ENCODE measurements at places on chromosomes 5 and 9.

DNA sequence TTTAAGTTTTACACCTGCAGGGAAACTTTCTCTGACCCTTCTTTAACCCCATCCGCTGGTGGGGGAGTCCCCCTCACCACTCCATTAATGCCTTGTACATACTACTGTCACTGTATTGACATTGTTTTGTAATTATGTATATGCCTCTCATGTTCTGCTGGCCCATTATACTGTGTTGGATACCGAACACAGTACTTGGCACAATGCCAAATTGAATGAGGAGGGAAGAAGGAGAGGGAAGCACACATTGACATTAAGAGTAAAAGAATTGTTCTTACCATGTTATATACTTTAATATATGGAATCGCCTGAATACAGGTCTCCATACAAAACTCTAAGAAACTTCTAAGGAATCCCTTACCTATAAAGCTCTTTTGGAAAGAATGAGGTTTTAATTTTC is 73.6 kb upstream of the GRHPR start:
- peak; percentile 51 for DNase-seq

GRCh38 chr5:57102905-57103255 is 71.0 kb upstream of the GPBP1 start:
- no peak for DNase-seq

DNA sequence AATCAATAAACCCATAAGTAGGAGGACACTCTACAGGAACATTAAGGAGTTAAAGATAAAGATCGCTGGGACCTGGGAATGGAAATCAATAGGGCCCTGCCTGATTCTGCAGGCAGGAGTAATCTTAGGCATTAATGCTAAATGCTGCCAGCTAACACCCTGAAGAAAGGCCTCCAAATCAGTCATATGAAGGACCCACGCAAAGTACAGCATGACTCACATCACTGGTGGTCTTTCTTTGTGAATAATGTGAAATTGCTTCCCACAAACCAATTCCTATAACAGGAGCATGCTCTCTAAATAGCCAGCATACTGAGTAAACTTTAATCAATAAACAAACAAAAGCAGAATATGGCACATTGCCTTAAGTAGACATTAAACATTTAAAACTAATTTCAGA is 172.3 kb downstream of the SEMA5A start:
- no peak for DNase-seq

DNA sequence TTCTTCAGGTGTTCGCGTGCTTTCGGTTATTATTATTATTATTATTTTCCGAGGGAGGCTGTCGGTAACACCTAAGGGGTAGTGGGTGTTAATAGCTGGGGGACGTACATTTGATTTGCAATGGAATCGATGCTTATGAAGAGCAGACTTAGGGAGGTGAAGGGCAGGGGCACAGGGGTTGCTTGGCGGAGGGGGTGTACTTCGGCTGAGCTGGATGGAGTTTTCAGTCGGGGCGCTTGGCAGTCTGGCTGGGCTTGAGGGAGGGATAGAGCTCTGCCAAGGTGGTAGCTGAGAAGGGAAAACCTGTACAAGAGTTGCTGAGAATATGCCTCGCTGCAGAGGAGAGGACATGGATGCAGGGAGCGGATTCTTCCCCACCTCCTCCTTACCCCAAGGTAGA is 617 bp upstream of the PTPRD start:
- peak; percentile 15 for DNase-seq

GRCh38 chr9:22147813-22148527 is 138.9 kb upstream of the CDKN2B start:
- no peak for DNase-seq

DNA sequence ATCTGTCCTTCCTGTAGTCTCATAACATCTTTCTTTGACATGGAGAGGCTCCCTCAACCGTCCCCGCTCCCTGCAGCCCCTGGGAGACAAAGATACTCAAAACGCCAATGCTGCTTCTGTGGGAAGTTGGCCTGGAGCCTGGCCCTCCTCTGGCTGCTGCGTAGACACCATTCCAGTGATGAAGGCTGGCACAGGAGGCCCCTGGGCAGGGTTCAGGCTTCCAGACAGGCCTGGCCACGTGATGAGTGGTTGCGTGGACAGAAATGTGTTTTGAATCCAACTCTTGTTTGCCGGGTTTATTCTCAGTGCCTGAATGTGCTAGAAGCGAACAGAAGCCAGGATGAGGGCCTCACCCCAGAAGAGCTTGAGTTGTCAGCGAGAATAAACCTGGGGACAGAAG is 43.2 kb upstream of the NKX2-5 start:
- DNase-seq = no peak

GRCh38 chr5:50962934-50963872 is 296.8 kb downstream of the PARP8 start:
- DNase-seq = peak; percentile 61

- no peak for DNase-seq
These were observed 78.3 kb upstream of the ZNF608 start for GRCh38 chr5:124824637-124825158.

DNA sequence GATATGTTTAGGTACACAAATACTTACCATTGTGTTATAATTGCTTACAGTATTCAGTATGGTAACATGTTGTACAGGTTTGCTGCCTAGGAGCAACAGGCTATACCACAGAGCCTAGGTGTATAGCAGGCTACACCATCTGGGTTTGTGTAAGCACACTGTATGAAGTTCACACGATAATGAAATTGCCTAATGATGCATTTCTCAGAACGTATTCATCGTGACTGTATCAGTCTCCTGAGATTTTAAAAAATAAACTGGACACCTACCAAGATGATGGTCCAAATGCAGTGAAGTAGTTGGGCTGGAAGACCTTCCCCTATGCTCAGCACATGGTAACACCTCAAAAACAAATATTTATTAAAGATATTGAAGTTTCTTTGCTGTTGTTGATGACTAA is 103.3 kb upstream of the NFIB start:
- no peak for DNase-seq

DNA sequence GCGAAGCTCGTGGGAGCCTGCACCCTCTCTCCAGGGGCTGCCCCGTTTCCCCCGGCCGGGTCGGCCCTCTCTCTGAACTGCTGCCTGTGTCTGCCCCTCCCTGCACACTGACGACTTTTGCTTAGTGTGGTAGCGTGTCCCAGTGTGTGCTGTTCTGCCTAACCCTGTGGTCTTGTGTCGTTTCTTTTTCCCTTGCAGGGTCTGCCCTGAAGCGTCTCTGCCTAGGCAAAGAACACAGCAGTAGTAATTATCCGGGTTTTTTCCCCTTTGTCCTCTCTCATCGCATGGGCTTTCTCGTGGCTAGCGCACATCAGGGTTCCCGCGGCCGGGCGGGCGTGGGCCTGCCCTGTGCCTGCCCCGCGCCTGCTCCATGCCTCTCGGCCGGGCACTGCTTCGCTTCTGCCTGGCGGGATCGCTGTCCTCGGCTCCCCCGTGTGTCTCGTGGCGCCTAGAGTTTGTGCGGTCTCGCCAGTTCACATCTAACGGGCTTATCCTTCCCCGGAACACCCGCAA is 122.7 kb downstream of the WNK2 start:
- no peak for DNase-seq

DNA sequence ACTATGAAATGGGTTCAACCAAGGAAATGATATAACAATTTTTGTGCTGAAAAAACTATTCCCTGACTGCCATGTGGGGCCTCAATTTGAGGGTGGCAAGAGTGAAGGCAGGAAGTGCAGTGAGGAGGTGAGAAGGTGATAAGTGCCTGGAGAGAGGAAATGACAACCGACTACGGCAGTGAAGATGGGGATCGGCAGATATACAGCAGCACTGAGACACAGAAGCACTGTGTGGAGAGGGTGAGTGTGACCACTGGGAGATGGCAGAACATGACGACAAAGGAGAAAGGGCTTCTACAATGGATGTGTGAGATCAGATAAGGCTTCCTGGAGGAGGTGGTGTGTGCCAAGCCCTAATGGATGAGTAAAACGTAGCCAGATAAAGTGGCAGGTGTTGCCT is 271.8 kb downstream of the TRIM32 start:
- DNase-seq = no peak

All from NCI-H1092 (cell line).